A549 treated with Mapracorat at 1 μM for 4 hours (cell line): ENCODE measurements at places on chromosomes 6 and 20. TPM values are rescaled to one million over a fixed set of nuclear protein-coding genes. Genes with fewer than 3 reads are reported as not detected.

The HAO1 gene
- not detected in 5 replicates for total RNA-seq

The WFDC10B gene
- not detected in 5 replicates for total RNA-seq

The SMIM13 gene
- 14.5 to 18.3 TPM (median 16.3 TPM) in 5 replicates for total RNA-seq

The HSPA12B gene
- total RNA-seq: 0.25 to 0.74 TPM (median 0.53 TPM) in 5 replicates

The NKX2-2 gene
- total RNA-seq: not detected in 5 replicates

The OPRL1 gene
- 0.73 to 1.2 TPM (median 0.99 TPM) in 5 replicates for total RNA-seq

The LRRC73 gene
- 0.46 to 1.3 TPM (median 1.1 TPM) in 5 replicates for total RNA-seq

The HCRTR2 gene
- total RNA-seq: not detected in 5 replicates

The ZNF311 gene
- 0.10 to 0.29 TPM (median 0.18 TPM) in 5 replicates for total RNA-seq

The DACT2 gene
- 0.04 to 0.14 TPM (median 0.08 TPM) in 5 replicates for total RNA-seq

The SPATS1 gene
- not detected in 5 replicates for total RNA-seq

The APOM gene
- total RNA-seq: 2.8 to 3.7 TPM (median 2.9 TPM) in 5 replicates

The LTA gene
- total RNA-seq: 0.10 to 0.16 TPM (median 0.12 TPM) in 3 of 5 replicates, not detected in the others

The POU5F1 gene
- total RNA-seq: 7.2 to 14.5 TPM (median 10.3 TPM) in 5 replicates

The LY6G5C gene
- 0.92 to 1.6 TPM (median 1.1 TPM) in 5 replicates for total RNA-seq

The IL17A gene
- total RNA-seq: not detected in 5 replicates

The KAT14 gene
- total RNA-seq: 8.5 to 10.4 TPM (median 9.8 TPM) in 5 replicates

The BMP7 gene
- total RNA-seq: 0.34 to 1.0 TPM (median 0.58 TPM) in 5 replicates

The SLCO4A1 gene
- total RNA-seq: 9.2 to 14.1 TPM (median 11.9 TPM) in 5 replicates

The SLPI gene
- 7.2 to 15.2 TPM (median 11.4 TPM) in 5 replicates for total RNA-seq

The AVP gene
- total RNA-seq: not detected in 5 replicates

The FAM120B gene
- total RNA-seq: 8.5 to 10.5 TPM (median 10.4 TPM) in 5 replicates

The PRRT1 gene
- total RNA-seq: 0.33 to 1.5 TPM (median 0.63 TPM) in 5 replicates

The SIRPG gene
- total RNA-seq: not detected in 5 replicates

The NHLRC1 gene
- total RNA-seq: 1.3 to 2.0 TPM (median 1.6 TPM) in 5 replicates

The SEMG1 gene
- total RNA-seq: not detected in 5 replicates

The HLA-B gene
- total RNA-seq: 22.1 to 33.1 TPM (median 23.8 TPM) in 5 replicates

The BTBD9 gene
- total RNA-seq: 1.8 to 3.0 TPM (median 2.3 TPM) in 5 replicates

The APOBEC2 gene
- not detected in 5 replicates for total RNA-seq

The PPP1R14C gene
- 1.7 to 3.2 TPM (median 2.4 TPM) in 5 replicates for total RNA-seq

The OPRM1 gene
- not detected in 5 replicates for total RNA-seq

The CCN5 gene
- 25.9 to 39.9 TPM (median 27.5 TPM) in 5 replicates for total RNA-seq

The C20orf202 gene
- total RNA-seq: 0.22 TPM in 1 of 5 replicates, not detected in the others

The LPA gene
- 0.02 to 0.17 TPM (median 0.06 TPM) in 4 of 5 replicates, not detected in the other for total RNA-seq

The EYS gene
- 0.02 to 0.18 TPM (median 0.15 TPM) in 3 of 5 replicates, not detected in the others for total RNA-seq

The PPIL6 gene
- total RNA-seq: 2.5 to 3.6 TPM (median 2.9 TPM) in 5 replicates

The PNPLA1 gene
- not detected in 5 replicates for total RNA-seq

The MAD2L1BP gene
- total RNA-seq: 34.3 to 36.7 TPM (median 34.7 TPM) in 5 replicates

The TRIM40 gene
- total RNA-seq: not detected in 5 replicates

The TOX2 gene
- total RNA-seq: 10.7 to 14.4 TPM (median 12.8 TPM) in 5 replicates

The MYMX gene
- total RNA-seq: not detected in 5 replicates

The GLP1R gene
- total RNA-seq: not detected in 5 replicates

The GCNT2 gene
- 4.9 to 6.3 TPM (median 5.5 TPM) in 5 replicates for total RNA-seq

The PAK5 gene
- total RNA-seq: not detected in 5 replicates

The MCCD1 gene
- not detected in 5 replicates for total RNA-seq

The SMLR1 gene
- total RNA-seq: not detected in 5 replicates

The ELMO2 gene
- 18.5 to 21.3 TPM (median 19.8 TPM) in 5 replicates for total RNA-seq

The MPIG6B gene
- total RNA-seq: not detected in 5 replicates

The ATP6V1G2 gene
- 0.35 to 0.98 TPM (median 0.50 TPM) in 5 replicates for total RNA-seq
